ENCODE measurements at places on chromosomes 6 and 20.

DNA sequence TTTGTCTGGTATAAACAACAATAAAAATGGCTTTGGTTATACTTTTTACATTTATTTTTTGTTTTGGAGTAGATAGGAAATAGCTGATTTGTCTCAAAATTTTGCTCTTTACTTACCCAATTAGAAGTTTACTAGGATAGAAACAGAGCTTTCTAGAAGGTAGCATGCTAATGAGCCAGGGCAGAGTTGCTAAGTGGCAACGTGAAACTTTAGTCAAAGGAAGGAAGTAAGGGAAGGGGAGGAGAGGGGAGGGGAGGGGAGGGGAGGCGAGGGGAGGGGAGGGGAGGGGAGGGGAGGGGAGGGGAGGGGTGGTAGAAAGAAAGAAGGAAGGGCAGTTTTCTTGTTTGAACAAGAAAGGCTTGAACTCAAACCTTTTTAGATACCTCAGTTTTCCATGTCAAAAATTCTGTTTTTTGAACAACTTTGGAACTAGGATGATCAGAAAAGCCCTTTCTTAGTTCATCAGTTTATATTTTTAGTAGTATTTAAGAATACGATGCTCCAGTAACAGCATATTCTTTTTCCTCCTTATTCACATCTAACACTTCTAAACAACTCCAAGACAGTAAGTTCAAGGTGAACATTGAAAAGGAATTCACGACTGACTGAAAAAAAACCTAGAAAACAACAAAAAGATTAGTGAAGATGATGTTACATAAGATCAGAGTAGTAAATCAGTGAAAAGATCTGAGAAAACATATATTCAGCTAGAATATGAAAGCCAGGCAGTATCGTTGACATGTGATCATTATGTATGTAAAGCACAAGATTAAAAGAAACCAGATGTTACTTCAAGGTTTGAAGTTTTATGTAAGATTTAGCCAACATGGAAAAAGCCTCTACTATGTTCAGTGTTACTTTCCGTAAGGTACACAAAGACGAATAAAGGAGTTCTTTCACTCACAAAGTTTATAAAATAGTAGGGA, 263.4 kb downstream of the ARHGAP18 start:
- no peak for DNase-seq

DNA sequence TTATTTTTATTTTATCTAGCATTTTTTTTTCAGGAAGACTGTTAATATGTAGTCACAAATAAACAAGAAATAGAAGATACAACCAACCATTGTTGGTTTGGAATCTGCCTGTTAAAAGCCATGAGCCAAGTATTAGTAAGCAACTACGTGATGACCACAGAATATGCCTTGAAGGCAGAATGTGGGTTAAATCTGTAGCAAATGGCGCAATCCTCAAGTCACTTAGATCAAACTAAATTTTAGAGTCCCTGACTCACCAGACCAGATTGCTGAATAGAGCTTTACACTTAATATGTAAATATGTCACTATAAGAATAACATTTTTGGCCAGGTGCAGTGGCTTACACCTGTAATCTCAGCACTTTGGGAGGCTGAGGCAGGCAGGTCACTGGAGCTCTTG, 800.1 kb upstream of the CITED2 start:
- DNase-seq: no peak

GRCh38 chr6:134908906-134909516, 40.9 kb downstream of the ALDH8A1 start:
- no peak for DNase-seq

GRCh38 chr6:10099529-10100140, 315.2 kb downstream of the TFAP2A start:
- no peak for DNase-seq

DNA sequence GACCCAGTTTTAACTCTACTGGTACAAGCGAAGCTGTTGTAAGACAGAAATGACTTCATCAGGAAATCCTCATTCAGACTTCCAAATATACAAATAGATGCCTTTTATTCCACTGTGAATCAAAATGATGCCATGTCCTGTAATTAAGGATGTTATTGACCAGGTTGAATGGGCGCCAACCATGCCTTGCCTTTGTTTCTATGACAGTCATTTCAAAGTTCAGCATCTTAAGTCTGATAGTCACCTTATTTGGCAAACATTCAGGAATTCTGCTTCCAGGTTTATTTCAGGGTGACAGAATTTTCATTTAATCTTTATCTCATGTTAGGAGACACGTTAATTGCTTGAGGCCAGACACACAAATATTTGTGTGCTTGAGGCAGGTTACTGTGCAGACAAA, 592.8 kb upstream of the JAG1 start:
- DNase-seq: no peak

DNA sequence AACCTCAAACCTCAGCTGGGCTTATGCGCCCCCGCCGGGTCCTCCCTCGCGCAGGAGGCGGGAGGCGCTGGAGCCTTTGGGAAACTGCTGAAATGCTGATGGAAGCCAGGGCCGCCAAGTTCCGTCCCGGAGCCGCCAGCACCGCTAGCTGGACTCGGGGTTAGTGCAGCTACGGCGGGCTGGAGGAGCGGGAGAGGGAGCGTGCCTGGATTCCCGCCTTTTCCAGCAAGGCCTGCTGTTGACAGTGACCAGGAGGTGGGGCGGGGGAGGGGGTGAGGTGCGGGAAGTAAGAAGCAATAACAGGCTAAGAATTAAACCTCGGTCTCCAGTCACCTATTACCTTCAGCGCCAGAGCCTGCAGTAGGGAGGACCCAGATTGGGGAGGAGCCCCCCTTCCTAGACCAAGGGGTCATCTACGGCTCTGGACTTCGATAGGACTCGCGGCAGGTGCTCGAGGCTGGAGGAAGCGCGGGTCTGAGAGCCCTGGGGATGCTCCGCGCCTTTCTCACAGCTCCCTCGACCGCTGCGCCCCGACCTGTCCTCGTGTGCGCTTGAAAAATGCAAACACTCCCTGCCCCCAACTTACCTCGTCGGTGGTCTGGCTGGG, 20.5 kb downstream of the COL9A1 start:
- no peak for DNase-seq

- no peak for DNase-seq
These were observed 53.6 kb upstream of the FYN start for GRCh38 chr6:111926731-111927302.

DNA sequence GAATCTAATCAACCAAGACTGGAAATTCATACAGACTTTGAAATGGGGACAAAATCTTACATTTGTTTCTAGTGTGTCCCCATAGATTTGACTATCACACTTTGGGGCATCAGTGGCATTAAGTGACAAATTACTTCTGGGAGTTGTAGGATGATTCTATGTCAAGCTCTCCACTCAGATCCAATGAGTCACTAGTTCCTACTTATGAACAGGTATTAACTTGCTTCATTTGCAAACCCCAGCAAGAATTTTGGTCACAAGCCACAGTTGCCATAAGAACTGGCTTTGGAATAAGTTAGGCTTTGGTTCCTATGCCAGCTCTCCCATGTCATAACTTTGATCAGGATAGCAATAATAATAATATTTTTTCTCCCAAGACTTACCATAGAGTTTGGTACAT, 77.6 kb upstream of the PTPRK start:
- no peak for DNase-seq

- peak; percentile 29 for DNase-seq
These were observed 1.2 kb downstream of the DCBLD1 start for GRCh38 chr6:117483645-117484016.

DNA sequence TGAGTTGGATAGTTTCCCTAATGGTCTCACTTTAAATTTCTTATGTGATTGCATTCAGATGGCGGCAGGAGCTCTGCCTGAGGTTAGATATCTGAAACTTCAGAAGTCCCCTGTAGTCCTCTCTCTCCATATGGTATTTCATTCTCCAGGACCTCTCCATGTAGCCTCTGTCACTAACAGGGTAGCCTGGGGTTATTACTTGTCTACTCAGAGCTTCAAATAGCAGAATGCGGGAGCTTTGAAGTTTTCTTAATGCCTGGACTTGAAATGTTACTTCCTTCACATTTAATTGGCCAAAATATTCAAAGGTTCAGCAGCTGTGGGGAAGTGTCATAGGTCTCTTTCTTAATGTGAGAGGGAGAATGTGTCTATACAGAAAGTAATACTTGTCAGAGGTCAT, 1370.4 kb downstream of the GRIK2 start:
- no peak for DNase-seq

GRCh38 chr6:64774881-64775280, 932.1 kb downstream of the EYS start:
- no peak for DNase-seq
